ENCODE measurements at places on chromosomes 5 and 9.

DNA sequence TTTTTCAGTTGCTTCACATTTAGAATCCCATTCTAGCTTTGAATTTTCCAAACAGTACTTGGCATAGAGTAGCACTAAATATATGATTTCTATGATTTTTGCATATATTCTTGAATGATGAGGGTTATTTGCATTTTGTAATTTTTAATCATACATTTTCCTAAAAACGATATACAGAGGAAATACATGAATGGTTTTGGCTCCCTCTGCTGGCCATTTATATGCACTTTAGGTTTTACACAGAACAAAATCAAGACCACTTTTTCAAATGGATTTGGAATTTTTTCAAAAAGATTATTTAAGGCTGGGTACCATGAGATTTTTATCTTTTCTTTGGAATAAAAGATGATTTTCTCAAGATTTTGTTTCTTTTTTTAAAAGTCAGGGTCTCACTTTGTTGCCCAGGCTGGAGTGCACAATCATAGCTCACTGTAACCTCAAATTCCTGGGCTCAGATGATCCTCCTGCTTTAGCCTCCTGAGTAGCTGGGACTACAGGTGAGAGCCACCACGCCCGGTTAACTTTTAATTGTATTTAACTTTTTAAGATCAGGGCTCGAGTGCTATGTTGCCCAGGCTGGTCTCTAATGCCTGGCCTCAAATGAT is 16.7 kb upstream of the COMMD10 start:
- no peak for DNase-seq

DNA sequence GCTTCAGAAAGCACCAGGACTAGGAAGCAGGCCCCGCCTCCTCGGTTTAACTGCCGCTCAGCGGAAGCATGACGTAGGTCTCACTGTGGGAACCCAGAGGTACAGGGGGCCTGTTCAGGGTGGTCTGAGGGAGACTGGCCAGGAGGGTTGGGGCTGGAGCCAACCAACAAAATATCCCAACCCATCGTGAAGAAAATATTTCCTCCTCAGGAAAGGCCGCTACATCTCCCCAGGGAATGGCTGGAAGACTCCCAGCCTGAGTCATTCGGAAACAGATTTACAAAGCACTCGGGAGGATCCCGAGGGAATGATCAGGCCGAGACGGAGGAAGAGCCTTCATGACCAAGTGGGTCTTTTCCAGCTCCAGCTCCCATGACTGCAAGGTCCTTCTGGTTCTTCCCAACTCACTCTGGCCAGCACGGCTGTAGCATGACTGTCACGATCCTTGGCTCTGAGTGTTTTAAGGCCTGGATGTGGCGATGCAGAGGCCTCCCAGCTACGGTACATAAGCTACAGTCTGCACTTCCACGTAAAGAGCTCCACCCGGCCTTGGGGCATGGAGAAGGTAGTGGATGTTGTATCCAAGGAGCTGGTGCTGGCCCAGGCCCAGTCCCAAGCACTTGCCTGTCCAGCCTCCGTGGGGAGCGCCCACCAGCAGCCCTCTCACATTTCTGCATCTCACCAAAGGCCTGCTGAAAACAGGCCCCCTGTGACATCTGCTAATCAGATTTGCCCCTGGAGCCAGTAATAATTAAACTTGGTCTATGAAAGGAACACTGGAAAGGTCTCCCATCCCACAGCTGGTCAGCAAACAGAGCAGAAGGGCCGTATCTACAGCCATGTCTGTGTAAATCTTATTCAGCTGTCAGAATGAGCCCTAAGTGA is 100.6 kb downstream of the LHFPL2 start:
- no peak for DNase-seq

DNA sequence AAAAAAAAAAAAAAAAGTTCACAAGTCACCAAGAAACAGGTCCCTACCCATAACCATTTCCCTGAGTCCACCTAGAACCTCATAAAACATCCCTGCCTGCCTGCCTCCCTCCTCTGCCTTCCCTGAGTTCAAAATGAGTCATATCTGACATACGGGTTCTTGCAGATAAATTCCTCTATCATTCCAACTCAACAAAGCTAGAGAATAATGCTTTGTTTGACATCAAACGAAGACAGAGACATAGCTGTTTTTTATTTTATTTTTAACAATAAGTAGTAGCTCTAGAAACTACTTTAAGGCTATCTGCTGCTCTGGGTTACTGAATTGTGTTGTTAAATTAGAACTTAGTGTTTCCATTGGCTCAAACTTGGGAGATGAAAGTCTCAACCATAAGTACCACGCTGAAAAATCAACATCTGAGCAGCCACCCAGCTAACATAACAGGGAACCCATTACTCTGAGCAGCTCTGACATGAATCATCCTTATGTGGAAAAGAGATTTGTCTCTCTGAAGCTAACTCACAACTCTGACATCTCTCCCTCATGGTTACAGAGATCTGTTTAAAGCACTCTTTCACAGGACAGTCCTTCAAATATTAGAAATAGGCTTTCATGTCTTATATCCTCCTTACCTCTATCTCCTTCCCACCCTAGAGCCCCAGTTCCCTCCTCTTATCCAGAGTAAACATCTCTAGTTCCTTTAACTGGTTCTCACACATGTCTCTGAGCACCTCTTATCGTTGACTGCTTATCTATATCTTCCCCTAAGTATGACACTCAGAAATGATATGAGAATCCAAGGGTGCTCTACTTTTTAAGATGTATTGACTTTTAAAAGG is 12.1 kb downstream of the TMEM245 start:
- DNase-seq, result no peak

DNA sequence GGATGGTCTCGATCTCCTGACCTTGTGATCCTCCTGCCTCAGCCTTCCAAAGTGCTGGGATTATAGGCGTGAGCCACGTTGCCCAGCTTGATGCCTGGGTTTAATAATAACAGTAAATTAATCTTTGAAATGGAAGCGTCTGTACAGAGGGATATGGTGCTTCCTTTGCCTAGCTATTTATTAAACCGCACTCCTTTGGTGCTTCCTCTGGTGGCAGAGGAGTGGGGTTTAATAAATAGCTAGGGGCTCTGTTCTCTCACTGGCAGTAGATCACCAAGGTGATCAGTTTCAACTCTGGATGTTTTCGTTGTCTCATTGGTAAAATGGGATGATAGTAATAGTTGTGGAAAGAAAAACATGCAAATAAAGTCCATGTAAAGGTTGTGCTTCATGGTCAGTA is 1122.5 kb upstream of the WWC1 start:
- no peak for DNase-seq

GRCh38 chr5:159210210-159210661 is 883 bp upstream of the RNF145 start:
- no peak for DNase-seq

- DNase-seq, result no peak
Measured at GRCh38 chr9:133403766-133404453, 13.9 kb downstream of the REXO4 start.

DNA sequence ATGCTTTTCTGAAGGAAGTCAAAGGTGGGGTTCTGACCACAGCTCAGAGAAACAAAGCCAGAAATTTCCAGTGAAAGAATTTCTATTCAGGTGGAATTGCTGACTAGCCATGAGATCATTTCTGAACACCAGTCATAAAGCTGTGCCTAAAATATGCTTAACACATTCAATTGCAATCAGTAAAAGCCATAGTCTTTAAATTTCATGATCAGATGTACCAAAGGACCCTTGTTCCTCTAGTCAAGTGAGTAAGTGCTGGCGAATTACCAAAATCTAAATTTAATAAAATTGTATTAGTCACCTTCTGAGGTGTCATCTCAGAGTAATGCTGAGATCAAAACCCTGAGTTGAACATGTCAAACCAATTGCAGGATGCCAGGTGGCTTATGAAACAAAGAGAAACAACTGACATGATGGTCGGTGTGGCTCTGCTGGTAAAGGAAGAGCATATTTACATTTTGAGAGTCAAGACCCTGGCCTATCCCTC is 334.2 kb upstream of the CCNH start:
- no peak for DNase-seq

GRCh38 chr5:148855249-148856008 is 29.0 kb downstream of the ADRB2 start:
- no peak for DNase-seq

GRCh38 chr5:73391441-73391881 is 57.1 kb downstream of the FOXD1 start:
- no peak for DNase-seq

GRCh38 chr9:120965344-120966012 is 38.9 kb upstream of the TRAF1 start:
- peak; percentile 17 for DNase-seq

DNA sequence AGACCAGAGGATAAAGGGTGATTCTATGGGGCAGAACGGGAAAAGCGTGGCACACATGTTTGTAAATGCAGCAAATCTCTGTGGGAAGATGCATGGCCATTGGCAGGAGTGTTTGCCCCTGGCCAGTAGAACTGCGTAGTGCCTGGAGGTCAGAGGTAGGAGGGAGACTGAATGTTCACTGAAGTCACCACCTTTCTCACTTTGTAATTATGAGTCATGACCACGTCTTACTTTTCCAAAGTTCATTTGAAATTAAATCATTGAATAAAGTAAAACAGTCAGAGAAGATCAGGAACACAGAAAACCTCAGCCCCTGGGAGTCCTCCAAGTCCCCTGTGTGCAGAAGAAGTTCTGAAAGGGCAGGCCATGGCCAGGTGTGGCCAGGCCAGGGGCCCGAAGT is 4.6 kb downstream of the PTGES start:
- no peak for DNase-seq

- DNase-seq, result no peak
Measured at GRCh38 chr5:39076757-39077728, 2.8 kb upstream of the RICTOR start.

GRCh38 chr9:68455451-68455850 is 85.2 kb downstream of the TMEM252 start:
- DNase-seq, result no peak
